ENCODE measurements at places on chromosomes 7 and 10. TPM values are rescaled to one million over a fixed set of nuclear protein-coding genes. Genes with fewer than 3 reads are reported as not detected.

GRCh38 chr7:101171442-101171837, 6.1 kb upstream of the VGF start:
- DNase-seq: no peak

MACC1 gene
- not detected for total RNA-seq

LEP gene
- not detected for total RNA-seq

GRCh38 chr7:47513741-47514241, 68.1 kb downstream of the TNS3 start:
- no peak for DNase-seq

- DNase-seq: no peak
Measured at GRCh38 chr10:128850647-128851046, 616.4 kb upstream of the MGMT start.

GRCh38 chr7:26328498-26329390, 37.1 kb downstream of the SNX10 start:
- DNase-seq: no peak

DNA sequence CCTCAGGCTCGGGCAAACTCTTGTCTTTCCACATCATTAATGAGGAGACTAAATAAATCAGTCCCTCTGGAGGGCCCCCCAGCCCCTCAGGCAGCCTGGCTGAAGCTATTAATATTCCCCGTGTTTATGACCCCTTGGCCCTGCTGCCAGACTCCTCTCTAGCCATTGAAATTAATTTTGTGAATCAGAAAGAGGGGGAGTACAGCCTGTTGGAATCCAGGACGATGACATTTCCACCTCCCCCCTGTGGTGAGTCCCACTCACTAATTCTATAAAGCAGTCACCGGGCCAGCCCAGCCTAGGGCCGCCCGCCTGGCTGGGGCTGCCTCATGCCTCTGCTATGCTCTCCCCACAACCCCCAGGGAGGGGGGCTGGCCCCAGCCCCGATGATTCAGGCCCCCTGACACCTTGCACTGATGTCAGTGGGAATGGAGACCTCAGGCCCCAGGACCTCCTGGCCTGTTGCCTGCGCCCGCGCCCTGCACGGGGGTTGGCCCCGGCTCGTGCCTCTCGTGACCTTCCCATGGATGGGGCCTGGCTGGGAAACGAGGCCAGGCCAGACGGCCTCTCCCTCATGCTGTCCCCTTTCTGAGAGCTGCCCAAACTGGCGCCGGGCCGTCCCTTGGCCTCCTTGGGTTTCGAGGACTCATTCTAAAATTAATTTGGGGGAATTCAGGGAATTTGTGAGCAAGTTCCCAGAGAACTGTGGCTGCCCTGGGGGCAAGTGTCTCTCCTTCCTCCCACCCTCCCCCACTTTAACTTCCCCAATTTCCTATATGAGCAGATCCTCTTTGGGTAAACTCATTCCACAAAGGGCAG, 34.0 kb downstream of the TMEM270 start:
- no peak for DNase-seq

- no peak for DNase-seq
Measured at GRCh38 chr10:77149706-77150105, 487.9 kb downstream of the KCNMA1 start.

GRCh38 chr7:75986147-75986781, 8.1 kb downstream of the TMEM120A start:
- DNase-seq: no peak

GRCh38 chr7:115410972-115411686, 489.2 kb downstream of the MDFIC start:
- DNase-seq: no peak

GRCh38 chr10:119159332-119159731, 6.2 kb downstream of the SFXN4 start:
- DNase-seq: no peak

DNA sequence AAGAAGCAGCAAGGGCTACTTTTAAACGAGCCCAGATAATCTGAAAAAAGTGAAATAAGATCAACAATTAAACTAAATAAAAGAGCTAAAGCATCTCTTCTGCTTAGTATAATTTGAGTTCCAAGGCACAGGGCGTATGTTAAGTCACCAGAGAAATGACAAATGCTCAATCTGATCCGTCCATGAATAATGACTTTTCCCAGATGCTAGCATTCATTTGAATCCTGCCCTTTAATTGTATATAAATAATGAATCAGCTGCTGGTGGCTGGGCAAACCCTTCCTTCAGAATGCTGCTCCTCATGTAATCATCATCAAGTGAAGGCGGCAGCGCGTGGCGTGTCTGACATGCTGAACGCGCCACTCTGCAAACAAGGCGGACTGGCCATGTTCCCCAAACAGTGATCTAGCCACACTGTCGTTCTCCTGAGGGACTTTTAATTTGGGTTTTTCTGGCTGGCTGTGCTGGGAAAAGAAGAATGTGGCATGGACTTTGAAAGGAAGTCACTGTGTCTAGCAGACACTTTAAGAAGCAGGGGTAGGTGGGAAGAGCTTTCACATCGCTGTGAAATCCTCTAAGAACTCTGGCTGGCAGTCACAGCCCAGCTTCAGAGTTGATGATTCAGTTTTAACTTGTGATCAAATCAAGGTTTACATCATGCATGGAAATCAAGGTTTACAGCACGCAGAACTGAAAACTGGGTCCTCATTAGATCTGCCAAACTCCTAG, 70.7 kb downstream of the BEND7 start:
- DNase-seq: no peak

GRCh38 chr7:155807789-155808548, 4.3 kb downstream of the SHH start:
- peak; percentile 85 for DNase-seq

DNA sequence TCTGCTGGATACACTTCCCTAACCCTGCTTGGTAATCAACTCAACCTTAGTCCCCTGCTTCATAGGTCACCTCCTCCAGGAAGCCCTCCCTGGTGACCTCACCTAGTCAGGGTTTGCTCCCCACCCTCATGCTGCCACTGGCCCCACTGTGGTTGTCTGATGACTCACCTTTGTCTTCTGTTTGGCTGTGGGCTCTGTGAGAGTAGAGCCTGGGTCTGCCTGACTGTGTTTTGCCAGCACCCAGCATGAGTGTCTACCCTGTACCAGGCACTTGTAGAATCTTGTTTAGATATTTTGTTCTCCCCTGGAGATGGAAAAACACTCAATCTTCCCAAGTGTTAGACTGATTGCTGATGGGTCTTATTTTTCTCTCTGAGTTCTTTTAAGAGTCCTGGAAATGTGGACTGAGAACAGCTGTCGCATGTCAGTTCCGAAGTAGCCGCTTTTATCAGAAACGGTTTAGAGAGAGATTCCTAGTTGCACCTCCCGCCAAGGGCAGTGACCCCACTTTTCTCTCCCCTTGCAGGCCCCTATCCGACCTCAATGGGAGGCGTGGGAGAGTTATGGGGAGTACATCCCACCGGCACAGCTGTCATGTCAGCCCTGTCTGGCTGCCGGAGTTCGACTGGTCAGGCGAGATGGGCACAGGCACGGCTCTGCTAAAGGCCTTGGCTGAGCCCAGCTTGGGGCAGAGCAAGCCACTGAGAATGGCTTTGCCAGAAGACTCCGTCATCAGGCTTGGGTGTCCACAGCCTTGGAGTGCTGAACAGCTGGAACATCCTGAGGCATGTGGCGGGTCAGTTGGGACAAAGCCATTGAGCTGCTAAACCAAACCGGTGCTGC, 134.3 kb downstream of the GRK5 start:
- DNase-seq: peak; percentile 72

- no peak for DNase-seq
Measured at GRCh38 chr7:16875861-16876260, 5.9 kb downstream of the AGR3 start.

SLC16A12 gene
- not detected for total RNA-seq

GRCh38 chr7:7536396-7537019, 835 bp upstream of the COL28A1 start:
- no peak for DNase-seq

- peak; percentile 48 for DNase-seq
Measured at GRCh38 chr7:101201695-101202602, 1.1 kb upstream of the MOGAT3 start.

- DNase-seq: no peak
Measured at GRCh38 chr10:65805993-65806392, 1119.8 kb upstream of the LRRTM3 start.

DNA sequence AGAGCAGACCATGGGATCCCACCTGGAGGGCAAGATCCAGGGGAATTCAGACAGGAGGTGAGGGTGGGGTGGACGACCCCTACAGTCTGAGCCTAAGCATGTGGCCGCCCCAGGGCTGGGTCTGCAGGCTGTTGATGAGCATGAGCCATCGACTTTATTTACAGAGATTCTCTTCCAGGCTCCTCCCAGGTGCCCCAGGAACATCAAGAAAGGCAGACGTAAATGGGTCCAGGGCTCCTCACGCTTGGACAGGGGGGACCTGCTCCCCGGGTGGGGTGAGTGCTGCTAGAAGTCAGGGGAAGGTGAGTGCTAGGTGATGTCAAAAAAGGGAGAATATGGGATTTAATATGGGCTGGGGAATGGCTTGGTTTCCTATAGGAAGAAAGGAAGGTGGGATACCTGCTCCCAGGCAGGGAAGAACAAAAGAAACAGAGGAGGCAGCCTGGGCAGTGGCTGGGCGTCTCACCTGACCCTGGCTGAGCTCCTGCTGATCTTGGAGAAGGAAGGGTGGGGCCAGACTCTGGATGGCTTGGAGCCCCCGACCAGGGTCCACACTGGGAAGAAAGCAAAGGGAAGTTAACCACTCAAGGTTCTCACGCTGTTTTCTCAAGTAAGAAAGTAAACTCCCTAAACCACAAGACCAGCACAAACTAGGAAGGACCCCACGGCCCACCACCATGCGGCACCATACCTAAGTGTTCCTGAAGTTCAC, 162.1 kb upstream of the SHH start:
- no peak for DNase-seq

- no peak for DNase-seq
Measured at GRCh38 chr10:48820699-48821098, 118.9 kb downstream of the LRRC18 start.
